NCI-H187 (cell line): ENCODE measurements at places on chromosomes 4 and X.

GRCh38 chr4:183995570-183995969, 90.5 kb downstream of the STOX2 start:
- no peak for DNase-seq

GRCh38 chr4:33085709-33086108, 2365.5 kb downstream of the PCDH7 start:
- no peak for DNase-seq

- no peak for DNase-seq
These were observed 55.2 kb downstream of the MTM1 start for GRCh38 chrX:150623583-150623982.

DNA sequence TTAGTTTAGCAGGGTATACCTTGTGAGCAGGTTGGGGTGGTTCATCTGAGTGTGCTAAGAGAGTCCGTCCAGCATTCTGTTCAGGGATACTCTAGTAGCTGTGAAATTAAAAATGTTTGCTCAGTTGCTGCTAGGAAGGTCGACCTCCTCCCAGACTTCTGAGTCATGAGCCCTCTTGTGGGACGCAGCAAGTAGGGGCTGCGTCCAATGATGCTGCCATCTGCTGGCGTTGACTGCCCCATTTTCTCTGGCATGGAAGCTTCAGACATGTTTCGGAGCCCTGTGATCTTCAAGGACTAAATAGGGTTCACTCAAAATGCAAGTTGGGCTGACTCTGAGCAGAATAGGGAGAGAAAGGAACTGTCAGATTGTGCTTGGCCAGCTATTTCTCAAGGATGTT, 201.0 kb upstream of the ARSJ start:
- DNase-seq, result no peak

DNA sequence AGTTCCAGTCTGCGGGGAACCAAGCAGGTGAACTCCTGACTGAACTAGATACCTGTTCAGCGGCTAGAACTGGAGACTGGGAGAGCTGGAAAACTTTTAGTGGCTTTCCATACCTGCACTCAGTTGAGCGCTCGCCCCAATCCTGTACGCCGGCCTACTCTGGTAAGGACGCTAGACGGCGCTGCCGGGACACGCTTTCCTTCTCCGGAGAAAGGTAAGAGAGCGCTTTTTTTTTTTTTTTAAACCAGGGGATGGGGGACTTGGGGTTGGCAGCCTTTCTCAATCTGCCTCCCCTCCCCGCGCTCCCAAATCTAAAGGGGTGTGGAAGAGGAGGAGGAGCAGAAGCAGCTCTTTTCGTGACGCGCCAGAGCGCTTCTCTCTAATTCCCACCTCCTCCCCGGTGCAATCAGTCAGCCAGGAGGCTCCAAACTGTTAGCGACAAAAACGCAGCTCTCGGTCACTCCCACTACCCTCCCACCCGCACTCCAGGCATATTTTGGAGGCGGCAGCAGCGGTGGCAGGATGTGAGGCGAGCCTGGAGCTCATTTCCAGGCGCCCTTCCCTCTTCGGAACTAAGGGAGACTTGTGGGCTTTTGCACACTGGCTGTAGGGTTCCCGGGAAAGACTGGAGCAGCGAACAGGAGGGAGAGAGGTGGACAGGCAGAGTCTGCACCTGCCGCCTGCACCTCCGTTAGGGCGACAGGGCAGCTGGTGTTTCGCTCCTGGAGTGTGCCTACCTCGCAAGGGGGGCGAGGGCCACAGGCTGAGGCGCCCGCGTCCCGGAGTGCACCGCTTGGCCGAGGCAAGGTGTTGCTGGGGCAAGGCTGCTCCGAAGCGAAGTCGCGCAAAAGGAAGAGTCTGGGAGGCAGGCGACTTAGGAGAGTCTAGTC, at the start of gene IL1RAPL2:
Gene IL1RAPL2, plus strand, starts transcription at position 409 of the 890 bp plus-strand sequence.
- DNase-seq, result no peak

DNA sequence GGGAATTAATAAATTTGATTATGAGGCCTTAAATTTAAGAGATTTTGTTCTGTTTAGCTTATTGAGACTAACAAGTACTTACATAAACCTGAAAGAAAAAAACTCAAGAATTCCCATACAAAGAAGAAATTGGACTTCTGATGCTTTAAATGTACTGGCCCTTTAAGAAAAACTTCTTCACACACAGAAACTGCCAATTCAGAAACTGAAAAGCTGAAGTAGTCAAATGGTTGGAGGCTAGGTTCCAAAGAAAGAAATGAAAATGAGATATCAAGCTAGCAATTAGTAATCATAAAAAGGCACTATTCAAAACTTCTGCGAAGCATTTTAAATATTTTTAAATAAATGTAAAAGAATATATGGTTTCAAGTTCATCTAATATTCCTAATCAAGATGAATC, 151.3 kb downstream of the THOC2 start:
- DNase-seq, result no peak

DNA sequence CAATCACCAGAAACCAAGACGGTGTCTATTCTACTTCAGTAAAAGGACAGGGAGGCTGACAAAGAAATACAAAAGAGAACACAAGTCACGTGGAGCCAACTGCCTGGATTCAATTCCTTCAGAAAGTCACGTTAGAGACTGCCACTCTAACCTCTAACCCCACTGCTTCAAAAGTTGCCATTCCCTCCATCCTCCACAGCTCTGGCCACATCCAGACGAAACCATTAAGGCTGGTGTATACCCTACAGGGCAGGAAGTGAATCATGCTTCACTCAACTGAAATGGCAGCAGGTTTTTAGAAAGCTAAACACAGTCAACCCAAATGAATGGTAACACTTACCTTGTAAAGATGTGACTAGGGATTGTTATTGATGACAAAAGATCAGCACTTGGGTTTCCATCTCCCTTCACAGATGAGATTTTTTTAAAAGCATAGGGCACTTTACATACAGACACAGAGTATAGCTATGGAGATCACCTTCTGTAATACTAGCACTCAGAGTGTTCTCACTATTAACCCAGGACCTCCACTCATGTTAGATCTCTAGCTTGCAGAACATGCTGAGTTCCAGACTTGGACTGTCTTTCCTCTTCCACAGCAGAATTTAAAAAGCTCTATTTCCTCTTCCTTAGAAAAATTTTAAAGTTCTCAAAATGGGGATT, 37.4 kb downstream of the MAML3 start:
- DNase-seq, result no peak

- no peak for DNase-seq
These were observed 298.1 kb downstream of the PDGFC start for GRCh38 chr4:156673483-156673882.

DNA sequence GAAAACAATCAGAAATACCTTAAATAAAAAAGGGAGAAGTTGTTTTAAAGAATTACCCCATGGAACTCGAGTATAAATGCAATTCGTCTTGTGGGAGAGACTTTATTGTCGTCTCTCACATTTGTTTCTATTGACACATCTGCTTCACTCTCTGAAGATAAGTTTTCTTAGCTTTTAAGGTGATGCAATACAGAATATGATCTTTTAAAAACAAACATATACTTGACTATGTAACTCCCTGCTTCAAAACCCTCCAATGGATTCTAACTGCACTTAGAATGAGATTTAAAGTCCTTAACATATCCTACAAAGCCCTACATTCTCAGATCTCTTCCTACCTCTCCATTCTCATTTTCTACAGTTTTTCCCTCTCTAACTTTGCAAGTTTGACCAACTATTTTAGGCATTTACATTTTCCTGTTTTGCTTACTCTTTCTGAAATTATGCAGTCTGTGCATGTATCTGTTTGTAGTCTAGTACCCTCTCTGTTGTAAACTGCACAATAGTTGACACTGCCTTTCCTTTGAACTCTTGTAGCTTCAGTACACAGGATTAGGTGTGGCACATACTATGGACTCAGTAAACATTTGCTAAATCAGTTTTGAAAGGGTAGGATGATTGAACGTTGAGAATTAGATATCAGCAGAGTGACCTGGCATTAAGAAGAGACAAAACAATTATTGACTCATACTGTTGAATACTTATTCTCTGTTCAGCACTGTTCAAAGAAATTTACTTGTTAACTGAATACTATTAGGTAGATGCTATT, 59.8 kb downstream of the AGTR2 start:
- DNase-seq, result no peak

DNA sequence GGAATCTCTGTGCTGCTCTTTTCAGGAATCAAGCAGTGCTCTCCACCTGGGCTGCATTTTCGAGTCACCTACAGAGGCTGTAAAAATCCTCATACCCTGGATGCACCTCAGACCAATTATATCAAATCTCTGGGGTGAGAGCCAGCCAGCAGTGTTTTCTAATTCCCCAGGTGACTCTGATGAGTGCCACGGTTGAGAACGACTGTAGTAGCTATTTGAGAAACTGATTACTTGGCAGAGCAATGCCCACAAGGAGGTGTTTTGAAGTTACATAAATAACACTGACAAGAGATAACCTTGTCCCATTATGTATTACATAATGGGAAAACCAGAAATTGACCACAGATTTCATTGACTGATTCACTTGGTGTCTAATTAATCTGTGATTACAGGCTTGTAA, 46.8 kb downstream of the CLCN4 start:
- no peak for DNase-seq

- no peak for DNase-seq
These were observed 79.4 kb downstream of the RPS6KA6 start for GRCh38 chrX:84108584-84108983.

GRCh38 chr4:111400741-111401140, 744.5 kb upstream of the FAM241A start:
- peak; percentile 24 for DNase-seq

DNA sequence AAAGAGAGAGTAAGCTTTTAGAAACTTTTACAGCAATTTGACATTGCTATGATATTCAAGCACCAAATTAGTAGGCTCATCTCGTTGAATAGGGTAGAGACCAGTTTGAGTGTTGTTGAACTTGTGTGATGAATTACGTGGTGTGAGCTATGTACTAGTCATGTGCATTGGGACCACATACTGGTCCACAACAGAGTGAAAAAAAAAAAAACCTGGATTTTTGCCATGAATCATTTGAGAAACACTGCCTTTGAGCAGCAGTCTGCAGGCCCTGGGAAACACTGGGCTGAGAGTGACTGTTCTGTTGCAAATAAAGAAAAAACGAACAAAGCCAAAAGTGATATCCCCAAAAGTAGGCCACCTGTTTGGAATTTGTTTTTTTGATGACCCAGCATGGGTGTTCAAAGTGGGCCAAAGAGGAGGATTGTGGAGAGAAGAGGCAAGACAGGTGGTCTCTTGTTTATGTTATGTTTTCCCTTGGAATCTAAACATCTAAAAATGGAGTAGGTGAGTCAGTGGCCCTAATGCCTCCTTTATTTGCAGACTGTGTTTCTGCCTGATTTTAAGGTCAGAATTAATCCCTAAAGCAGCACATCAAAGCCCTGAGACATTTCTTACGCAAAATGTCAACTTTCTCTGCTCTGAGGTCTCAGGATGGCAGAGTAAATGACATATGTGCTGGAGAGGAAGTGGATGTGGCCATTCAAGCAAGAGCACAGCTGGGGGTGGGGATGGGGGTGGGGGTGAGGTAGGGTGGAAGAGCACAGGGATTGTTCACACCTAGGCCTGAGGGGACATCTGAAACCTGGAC, 33.5 kb downstream of the TAF7L start:
- DNase-seq, result no peak

- no peak for DNase-seq
These were observed 20.3 kb upstream of the LSM6 start for GRCh38 chr4:146155152-146155724.

DNA sequence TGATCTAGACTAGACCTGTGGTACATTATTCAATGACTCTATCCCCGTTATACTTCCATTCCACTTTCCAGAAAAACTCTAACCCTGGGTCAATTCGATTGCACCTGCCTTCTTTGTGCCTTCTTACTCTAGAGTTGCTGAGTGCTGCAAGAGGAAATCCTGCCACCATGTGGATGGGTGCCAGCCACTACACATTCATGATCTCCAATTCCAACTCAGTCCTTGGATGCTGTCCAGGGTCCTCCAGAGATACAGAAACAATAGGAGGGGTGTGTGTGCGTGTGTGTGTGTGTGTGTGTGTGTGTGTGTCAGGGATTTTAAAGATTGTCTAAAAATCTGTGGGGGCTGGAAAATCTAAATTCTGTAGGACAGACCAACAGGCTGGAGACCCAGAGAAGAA, 42.9 kb upstream of the INTS6L start:
- DNase-seq, result no peak

DNA sequence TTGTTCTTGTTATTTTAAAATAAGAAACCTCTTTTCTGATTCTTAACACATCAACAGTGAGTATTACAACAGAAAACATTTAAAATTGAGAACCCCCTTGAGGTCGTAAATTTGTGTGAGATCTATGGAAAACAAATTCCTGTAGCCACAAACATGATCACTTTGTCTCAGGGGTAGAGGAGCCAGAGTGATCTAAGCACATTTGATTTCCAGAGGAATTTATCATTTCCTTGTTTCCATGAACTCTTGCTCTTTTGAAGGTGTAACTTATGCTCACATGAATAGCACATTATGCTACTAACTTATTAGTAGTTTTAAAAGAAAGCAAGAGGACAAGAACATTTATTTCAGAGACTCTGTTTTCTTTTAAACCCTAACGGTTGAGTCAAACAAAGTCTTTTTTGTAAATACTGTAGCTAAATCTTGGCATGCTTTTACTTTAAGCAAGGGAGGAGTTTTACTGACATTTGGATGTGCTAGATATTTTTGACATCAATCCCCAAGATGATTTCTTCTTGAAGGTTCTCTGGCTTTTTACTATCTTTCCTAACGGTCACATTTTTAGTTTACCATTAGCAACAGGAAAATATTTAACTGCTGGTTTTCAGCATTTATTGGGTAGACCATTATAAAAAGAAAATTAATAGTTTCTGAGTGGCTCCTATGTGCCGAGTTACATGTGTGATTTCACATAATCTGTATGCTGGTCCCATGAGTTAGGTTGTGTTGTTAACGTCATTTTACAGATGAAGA, 27.9 kb upstream of the ZCCHC12 start:
- DNase-seq, result no peak

GRCh38 chrX:115939636-115940160, 230.8 kb upstream of the AGTR2 start:
- no peak for DNase-seq

- no peak for DNase-seq
These were observed 86.8 kb upstream of the FAM241A start for GRCh38 chr4:112058433-112058832.

DNA sequence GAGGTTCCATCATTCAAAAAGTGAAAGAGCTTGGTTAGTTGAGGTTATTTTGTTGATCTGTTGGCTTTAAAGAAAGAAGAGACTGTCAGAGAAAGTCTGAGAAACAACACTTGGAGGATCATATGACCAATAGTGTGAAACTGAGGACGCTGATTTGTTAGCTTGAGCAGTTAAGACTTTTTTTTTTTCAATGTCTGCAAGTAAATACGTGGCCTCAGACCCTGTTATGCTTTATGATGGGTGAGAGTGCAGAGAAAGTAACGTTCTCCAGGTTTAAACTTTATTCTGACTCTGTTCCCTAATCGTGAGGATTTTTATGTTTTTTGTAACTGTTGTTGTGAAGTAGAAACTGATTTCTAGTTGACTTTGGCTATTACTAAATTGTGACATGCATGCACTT, 45.9 kb downstream of the GAB1 start:
- no peak for DNase-seq

DNA sequence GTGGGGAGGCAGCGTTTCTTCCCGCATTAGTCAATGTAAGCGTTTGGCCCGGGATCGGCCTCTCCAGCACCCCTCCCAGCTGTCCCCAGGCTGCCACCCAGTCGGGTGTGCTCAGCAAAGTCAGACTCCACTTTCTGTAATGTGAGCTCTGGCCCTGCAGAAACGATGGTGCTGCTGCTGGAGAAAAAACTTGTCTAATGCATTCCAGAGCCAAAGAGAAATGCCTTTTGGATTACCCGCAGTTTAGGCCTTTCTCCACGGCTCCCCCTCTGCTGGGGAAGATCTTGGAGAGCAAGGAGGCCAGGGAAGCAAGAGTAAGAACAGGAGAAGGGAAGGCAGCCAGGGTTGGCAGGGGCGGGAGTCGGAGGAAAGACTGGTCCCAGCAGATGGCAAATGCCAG, 55.2 kb downstream of the ELF4 start:
- no peak for DNase-seq
